ENCODE measurements at places on chromosomes 7 and 10.

- DNase-seq = no peak
Observed at GRCh38 chr10:1061930-1062774, 6.0 kb downstream of the WDR37 start.

DNA sequence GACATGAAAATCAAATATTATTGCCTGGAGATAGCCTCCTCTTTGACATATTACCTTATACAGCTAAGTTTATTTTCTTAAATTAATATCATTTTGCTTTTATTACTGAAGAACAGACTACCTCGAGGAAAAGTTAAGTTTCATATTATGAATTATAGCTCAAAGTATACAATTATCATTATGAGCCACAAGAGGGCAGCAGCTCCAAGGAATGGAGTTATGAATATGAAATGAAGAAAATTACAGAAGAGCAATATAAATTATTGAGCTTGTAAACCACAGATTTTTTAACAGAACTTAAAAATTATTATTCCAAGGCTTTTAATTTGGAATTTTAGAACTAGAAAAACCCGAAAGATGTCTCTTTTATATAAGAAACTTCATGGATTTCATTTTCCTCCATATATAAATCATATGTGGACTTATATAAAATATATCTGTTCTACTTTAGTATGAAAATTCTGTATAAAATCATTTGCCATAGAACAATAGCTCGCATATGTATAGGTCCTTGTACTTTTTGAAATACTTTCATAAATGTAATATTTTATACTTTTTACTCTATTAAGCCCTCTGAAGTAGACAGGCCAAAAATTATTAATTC lies 40.1 kb downstream of the IQUB start:
- DNase-seq = no peak

GRCh38 chr7:95845007-95845406 lies 72.7 kb downstream of the DYNC1I1 start:
- DNase-seq = no peak

GRCh38 chr10:2335626-2336025 lies 598.3 kb upstream of the ADARB2 start:
- no peak for DNase-seq

- no peak for DNase-seq
Observed at GRCh38 chr10:7199152-7199760, 211.6 kb downstream of the SFMBT2 start.

- DNase-seq = no peak
Observed at GRCh38 chr10:61793760-61794703, 107.5 kb upstream of the ARID5B start.

GRCh38 chr10:117137911-117138642 lies at the start of gene VAX1:
Gene VAX1 (minus strand): TSS chr10:117138270. CDS start chr10:117138056, 214 bp downstream.
- DNase-seq = no peak

DNA sequence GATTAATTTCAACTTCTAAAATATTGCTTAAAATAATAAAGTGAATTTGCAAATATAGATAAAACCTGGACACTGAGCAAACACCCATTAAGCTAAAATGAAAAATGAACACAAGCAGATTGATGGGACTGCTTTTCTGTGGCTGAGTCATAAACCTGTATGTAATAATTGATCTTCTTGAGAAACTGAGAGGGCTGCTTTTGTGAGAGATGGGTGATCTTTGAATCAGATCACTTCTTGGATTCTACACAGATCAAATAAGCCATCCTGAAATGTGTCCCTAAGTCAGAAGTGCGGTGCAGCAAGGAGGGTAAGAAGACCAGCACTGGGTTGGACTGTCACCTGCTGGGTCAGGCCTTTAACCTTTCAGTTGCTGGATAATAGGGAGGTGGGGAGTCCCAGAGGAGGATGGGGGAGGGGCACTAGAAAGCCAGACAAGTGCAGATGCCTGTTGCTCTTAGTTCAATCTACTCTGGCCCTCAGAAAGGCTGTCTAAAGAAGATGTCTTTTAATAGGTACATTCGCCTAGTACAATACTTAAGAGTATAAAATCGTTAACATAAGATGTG lies 178.2 kb upstream of the NAMPT start:
- DNase-seq = no peak

Measured in activated naive CD4-positive, alpha-beta T cell (primary cell).